ENCODE measurements at places on chromosomes 7 and 10. TPM values are rescaled to one million over a fixed set of nuclear protein-coding genes. Genes with fewer than 3 reads are reported as not detected.

CYP2C9 gene
- 0.43 TPM for total RNA-seq

DNA sequence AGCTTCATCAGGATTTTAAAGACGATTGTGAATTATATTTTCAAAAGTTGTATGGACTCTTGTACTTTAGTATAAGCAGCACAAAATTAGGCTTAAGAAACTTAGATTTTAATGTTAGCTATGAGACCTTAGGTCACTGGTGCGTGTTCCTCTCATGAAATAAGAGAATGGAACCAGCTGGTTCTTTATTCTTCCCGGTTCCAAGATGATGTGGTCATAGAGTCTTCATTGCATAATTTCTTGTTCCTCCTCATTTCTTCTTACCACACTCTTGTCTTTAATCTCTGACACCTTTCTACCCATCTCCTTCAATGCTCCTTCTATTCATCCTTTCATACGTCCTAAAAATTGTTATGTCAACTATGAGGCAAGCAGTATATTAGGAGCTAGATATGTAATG, 437.2 kb downstream of the AUTS2 start:
- no peak for DNase-seq

DNA sequence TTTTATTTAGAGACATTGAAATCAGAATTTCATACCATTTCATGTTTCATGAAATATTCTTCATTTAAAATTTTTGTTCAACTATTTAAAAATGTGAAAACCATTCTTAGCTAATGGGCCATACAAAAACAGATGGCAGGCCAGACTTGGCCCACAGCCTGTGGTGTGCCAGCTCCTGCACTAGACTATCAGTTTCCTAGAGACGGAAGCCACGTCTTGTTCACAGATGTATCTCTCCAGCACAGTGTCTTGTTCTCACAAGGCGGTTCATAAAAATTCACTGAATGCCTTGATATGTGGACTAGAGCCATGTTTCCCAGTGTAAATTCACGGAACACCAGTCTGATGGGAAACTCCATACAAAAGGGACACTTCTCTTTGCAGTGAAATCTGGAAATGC, 216.0 kb downstream of the KCNMA1 start:
- no peak for DNase-seq

DNA sequence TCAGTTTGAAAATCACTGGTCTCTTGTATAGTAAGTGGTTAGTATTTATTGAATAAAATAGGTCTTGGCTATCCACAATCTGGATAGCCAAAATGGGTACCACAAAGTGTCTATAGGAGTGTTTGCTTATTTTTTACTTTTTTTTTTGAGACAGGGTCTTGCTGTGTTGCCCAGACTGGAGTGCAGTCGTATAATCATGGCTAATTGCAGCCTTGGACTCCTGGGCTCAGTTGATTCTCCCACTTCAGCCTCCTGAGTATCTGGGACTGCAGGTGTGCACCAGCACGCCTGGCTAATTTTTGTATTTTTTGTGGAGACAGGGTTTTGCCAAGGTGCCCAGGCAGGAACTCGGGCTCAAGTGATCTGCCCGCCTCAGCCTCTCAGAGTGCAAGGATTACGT, 2.8 kb downstream of the RBM33 start:
- no peak for DNase-seq

EFCAB10 gene
- not detected for total RNA-seq

APBB1IP gene
- 40.6 TPM for total RNA-seq
